ENCODE measurements at places on chromosomes 5 and 9. TPM values are rescaled to one million over a fixed set of nuclear protein-coding genes. Genes with fewer than 3 reads are reported as not detected.

DNA sequence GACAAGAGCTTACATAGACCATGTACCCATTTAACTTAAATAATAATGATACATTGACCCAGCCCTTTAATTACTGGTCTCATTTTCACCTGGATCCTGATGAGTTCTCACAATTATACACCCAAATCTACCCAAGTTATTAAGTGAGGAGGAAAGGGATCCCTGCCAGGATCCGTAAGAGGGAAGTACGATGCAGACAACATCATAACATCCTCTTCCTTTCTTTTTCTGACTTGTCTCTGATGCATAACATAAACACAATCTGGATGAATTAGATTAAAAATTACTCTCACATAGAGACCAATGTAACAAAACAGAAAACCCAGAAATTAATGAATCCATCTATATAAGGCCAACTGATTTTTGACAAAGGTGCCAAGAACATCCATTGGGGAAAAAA, 17.0 kb downstream of the MARCHF3 start:
- DNase-seq: no peak

- DNase-seq: no peak
Observed at GRCh38 chr5:55993731-55994494, 850 bp downstream of the IL6ST start.

GABRA6 gene
- total RNA-seq: not detected

DNA sequence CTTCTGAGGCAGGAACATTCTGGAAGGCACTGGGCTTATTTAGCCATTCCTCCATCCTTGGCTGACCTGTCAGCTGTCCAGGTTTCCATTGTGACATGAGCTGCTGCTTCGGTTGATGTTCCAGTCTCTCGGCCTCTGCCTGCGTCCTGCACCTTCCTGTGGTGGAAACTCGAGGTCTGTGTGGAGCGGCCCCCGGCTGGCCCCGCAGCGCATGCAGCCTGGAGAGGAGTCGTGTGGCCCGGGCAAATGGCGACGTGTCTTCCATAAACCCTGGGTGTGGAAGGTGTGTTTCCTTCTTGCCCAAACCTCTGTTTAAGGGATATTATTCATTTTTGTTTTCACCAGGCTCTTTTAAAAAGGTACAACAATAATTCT, 36.5 kb upstream of the SLC9A3 start:
- no peak for DNase-seq

DNA sequence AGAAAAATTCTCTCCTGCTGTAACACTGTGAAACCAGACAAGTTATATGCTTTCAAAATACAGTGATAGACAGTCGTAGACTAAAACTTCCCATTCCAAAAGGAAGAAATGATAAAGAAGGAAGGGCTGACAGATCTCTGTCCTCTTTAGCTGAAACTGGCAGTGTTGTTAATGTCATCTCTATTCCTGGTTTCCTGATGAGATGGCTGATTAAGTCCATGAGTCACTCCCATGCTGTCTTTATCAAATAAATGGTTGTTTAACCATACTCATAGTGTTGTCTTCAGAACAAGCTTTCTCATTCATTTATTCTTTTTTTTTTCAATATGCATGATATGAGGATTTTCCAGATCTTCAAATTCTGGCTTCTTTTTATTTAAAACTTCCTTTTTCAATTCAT, 952.2 kb upstream of the WWC1 start:
- DNase-seq: no peak

Data from glomerular endothelial cell (primary cell).